ENCODE measurements at places on chromosomes 2 and 18.

- DNase-seq = no peak
These were observed 1.7 kb downstream of the TP53I3 start for GRCh38 chr2:24082787-24083566.

DNA sequence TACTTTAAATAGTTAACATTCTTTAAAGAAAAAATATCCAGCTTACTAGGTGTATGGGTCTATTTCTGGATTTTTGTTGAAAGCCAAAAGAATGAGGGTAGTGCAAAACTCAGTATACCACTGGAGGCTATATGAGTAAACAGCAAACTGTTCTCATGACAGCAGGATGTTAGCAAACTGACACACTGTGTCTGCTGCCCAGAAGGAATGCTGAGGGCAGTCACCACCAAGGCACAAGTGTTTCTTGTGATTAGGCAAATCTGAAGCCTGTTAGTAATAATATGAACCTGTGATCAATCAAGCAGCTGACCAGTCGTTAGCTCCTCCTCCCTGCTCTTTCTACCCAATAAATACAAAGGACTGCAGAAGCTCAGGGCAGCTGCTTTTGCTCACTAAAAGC is 50.5 kb upstream of the SULT1C3 start:
- DNase-seq = no peak

DNA sequence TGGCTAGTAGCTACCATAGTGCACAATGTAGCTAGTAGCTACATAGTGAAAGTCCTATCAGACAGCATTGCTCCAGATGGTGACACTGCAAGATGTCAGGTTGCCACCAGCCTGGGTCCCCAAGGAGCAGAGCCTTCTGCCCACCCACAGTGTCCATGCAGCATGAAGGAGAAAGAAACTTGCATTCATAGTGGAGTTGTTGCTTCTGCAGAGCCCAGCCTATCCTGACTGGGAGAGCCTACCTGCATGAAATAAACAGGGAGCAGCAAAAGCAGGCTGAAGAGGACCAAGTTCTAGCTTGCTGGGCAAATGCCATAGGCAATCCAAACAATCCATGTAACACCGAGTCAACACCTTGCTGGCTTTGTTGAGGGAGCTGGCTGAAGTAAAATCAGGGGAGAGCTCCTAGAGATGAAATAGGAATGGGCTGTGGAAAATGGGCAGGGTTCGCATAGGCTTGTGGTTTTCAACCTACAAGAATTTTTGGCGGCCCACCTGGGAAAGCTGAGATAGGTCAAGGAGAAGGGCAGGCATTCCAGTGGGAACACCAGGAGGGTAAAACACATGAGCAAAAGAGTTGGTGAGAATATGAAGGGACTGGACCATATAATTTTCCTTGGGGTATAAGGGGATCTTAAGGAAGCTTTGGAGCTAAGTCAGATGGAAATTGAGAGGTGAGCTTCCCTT is 195.8 kb downstream of the CYP26B1 start:
- DNase-seq = no peak

DNA sequence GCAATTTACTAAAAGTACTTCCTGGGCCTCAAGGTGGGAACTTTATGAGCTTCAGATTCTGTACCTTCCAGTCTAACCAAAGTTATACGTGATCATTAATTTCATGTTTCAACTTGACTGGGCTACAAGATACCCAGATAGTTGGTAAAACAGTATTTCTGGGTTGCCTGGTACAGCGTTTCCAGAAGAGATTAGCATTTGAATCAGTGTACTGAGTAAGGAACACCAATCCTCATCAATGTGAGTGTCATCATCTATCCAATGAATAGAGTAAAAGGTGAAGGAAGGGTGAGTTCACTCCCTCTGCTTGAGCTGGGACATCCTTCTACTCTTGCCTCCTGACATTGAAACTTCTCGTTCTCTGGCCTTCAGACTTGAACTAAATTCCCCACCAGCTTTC is 274.5 kb upstream of the ID2 start:
- no peak for DNase-seq

DNA sequence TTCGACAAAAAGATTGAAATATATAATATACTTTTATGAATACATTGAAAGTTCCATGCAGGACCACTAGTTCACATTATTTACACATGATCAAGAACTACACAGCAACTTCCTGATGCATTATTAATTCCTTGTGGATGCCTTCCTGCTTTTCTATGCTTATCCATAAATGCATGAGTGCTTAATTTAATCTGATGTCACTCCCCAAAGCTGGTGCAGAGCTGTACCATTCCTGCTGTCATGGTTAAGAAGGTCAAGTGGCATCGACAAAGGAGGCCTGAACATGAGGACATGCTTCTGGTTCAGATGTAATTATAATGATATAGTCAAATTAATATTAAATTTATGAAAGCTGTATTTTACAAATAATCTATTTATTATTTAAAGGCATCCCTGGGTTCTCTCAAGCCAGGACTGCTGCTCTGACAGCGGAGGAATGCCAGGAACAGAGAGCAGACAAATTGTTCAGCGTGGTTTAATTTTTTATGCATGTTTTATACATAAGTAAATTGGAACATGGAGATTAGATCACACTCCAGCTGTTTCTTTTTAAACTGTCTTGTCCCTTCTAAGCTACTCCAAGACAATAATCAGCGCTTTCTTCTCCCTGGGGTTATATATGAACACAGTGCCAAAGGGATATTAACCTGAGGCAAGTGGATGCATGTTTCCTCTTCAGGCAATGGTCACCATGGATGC is 307.3 kb upstream of the CNTNAP5 start:
- no peak for DNase-seq

DNA sequence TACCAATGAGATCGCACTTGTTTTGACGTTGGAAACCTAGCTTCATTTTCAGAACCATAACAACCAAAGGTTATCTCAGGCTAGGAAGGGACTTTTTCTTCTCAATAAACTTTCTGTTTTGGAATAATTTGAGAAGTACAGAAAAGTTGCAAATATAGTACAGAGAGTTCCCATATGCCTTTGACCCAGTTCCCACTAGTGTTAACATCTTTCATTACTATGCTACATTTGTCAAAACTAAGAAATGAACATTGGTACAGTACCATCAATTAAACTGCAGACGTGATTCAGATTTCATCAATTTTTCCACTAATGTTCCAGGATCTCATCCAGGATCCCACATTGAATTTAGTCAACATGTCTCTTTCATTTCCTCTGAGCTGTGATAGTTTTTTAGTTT is 111.6 kb downstream of the ATL2 start:
- DNase-seq = no peak

DNA sequence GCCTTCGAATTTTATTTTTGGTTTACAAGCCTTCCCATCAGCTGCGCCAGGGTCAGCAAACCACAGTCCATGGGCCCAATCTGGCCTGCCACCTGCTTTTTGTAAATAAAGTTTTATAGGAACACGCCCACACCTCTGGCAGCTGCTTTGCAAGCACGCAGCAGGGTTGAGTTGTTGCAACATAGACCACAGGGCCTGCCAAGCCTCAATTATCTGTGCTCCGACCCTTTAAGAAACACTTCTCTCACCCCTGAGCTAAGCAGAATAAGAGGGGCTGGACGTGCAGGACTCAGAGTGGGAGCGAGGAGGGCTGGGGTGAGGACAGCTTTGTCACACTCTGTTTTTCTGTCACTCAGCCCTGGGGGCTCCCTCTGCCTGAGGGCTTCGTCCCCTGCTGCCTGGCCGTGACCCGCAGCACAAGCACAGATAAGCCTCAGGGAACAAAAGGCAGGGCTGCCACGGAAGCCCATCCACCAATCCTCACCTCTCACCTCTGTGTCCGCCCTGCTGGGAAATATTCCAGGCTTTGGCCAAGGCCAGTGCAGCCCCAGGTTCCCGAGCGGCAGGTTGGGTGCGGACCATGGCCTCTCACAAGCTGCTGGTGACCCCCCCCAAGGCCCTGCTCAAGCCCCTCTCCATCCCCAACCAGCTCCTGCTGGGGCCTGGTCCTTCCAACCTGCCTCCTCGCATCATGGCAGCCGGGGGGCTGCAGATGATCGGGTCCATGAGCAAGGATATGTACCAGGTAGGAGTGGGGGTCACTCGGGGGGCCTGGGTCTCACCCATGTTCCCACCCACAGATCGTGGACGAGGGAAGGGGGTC is at the start of gene AGXT:
Gene AGXT, plus strand, starts transcription at position 539 of the 823 bp plus-strand sequence. Its CDS starts 42 bp downstream, at position 581.
- no peak for DNase-seq

GRCh38 chr2:69561101-69561500 is 82.4 kb downstream of the AAK1 start:
- DNase-seq = no peak

DNA sequence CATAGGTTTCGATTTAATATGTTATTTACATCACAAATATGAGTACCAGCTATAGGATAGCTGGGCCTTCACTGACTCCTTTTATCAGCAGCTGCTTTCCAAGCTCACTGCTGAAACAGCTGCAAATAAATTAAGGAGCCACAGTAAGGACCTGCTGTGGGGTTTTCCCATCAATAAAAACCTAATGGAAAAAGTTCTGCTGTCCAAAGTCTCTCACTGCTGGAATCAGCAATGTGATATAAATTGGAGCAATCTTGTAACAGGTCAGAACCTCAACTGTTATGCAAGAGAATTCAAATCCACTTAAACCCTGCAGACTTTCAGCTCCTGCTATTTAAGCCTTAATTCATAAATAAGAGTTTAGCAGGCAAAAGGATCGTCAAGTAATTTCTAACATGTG is 61.3 kb downstream of the NEB start:
- no peak for DNase-seq

GRCh38 chr2:239504643-239505235 is 103.9 kb upstream of the HDAC4 start:
- DNase-seq = no peak

- no peak for DNase-seq
These were observed 3.5 kb downstream of the RHOB start for GRCh38 chr2:20450201-20450999.

- DNase-seq = no peak
These were observed 143.1 kb downstream of the KCTD1 start for GRCh38 chr18:26405190-26405801.

DNA sequence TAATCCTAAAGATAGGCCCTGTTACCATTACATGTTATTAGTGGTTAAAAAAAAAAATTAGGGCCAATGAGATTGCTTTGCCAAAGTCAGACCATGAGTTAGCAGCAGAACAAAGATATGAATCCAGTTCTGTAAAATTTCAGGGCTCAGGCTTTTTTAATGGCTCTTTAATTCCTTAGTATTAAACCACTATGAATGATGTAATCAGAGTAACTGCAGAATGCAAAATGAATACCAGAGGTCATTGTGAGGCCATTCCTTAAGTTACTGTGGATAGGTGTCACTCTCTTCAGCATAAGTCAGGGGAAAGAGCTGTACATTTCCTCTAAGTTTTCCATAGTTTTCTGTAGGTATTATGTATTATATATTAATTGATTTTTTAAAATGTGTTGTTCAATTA is 42.2 kb upstream of the TBR1 start:
- DNase-seq = no peak

DNA sequence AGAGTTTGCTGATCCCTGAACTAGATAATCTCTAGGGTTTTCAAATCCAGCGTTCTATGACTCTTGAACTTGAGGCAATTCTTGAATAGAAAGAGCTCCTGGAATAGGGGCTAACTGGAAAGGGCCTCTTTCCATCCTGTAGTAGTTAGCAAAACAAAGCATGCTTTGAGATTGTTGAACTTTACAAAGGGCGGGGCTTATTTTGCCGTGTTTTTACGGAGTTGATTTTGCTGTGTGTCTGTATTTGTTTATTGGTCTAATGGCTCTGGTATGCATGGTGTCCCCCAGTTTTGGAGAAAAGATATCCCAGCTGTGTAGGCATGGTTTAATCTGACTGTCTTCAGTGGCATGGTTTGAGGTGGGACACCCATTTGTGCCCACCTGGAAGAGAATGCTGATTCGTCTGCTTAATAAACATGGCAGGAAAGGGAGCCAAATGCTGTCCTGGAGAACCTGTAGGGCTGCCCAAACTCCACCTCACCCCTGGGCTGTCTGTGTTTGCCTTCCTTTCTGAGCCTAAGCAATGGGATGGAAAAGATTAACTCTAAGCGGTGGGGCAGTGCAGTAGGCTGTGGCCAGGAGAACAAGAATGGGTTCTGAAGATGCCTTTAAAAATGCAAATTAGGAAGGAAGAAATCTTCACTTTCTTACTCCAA is 74.1 kb upstream of the FOSL2 start:
- no peak for DNase-seq

DNA sequence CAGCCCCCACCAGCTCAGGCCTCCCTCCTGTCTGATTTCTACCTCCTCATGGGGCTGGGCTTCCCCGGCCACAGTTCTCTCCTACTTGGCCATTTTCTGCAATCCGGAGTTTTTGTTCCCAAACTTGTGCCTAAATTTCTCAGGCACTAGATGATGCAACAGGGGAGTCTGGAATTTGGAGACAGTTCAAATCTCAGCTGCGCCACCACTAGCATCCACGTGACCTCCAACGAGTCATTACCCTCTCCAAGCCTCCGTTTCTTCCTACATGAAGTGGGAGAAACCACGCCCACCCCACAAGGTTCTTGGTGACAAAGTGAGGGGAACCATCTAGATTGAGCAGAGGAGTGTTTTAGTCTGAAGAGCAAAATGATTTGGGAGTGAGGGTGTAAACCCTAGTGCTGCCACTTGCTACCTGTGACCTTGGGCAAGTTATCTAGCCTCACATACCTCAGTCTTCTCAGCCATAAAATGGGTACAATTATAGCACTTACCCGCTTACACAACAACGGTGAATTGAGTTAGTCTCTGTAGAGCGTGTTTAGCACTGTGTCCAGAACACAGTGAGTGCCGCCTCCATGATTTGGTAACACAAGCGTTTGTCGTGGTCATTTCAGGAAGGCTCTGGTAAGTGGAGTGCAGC is 61.4 kb upstream of the ASAP2 start:
- no peak for DNase-seq

- DNase-seq = no peak
These were observed at the start of gene THSD7B for GRCh38 chr2:136765256-136766072. Gene THSD7B (plus strand): TSS chr2:136765545. CDS start chr2:136882179, 116,634 bp downstream.

DNA sequence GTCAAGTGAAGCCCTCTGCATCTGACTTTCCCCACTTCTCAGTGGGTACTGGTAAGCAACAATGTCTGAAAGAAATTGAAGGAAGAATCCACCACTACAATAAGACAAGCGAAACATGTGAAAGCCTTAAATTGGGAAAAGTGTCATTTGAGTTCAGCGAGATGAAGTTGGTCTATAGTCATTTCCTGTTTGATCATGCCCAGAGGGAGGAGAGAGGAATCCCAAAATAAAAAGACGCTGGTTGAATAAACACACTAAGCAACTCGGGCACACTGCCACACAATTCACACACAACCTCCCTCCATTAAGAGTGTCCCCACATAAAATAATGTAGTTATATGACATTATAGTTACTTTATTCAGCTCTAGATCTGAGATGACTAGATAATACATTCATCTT is 166.1 kb downstream of the CBLN2 start:
- DNase-seq = no peak

- no peak for DNase-seq
These were observed 82.8 kb downstream of the NCK2 start for GRCh38 chr2:105827351-105828096.
